ENCODE measurements at places on chromosomes 16 and 17.

DNA sequence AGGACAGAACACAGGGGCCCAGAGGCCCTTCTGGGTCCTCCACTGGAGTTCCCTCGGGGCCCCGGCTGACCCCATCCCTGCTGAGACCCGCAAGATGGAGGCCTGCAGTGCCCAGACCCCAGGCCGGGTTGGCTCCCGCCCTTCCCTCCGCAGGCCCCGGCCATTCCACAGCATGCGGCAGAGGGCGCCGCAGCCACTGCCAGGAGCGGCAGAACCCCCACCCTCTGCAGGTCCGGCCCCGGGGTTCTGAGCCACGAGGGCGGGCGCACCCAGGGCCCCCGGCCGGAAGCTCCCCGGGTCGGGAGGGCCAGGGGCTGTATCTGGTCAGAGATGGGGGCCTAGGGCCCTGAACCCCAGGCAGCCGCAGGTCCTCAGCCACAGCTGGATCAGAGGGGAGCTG is 2.4 kb upstream of the PERCC1 start:
- DNase-seq = no peak

DNA sequence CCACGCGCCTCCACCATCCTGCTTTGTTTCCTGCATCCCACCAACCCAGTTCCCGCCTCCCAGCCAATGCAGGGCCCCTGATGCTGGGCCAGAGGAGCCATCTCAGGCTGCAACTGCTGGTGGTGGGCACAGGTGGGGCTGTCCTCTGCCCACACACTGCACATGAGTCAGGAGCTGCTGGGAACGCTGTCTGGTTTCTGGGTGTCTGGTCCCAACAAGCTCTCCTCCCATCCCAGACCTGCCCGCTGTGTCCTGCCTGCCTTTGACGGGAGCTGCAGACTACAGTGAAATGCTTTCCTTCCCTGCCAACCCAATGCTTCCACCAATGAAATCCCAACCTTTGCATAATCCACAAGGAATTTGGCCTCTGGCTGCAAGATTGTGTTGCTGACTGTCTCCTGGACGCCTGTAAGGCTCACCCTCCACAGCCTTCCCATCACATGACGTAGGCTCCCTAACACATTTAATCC is 98.9 kb downstream of the N4BP1 start:
- DNase-seq = peak; percentile 80

DNA sequence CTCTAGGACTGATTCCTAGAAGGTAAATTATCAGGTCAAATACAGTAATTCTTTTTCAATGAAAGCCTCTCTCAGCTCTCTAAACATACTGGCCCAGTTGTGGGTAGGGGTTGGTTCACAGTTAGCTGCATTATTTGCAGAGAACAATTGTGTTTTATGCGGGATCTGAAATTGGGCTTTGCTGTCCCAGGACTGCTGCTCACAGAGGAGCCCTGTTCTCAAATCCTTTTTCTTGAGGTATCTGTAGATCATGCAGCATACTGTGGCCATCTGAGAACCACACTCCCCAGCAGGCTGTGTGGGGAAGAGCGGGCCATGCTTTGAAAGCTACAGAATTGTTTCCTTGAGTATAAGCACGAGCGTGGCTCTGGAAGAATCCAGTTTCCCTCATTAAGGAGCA is 17.5 kb downstream of the MTHFSD start:
- no peak for DNase-seq

DNA sequence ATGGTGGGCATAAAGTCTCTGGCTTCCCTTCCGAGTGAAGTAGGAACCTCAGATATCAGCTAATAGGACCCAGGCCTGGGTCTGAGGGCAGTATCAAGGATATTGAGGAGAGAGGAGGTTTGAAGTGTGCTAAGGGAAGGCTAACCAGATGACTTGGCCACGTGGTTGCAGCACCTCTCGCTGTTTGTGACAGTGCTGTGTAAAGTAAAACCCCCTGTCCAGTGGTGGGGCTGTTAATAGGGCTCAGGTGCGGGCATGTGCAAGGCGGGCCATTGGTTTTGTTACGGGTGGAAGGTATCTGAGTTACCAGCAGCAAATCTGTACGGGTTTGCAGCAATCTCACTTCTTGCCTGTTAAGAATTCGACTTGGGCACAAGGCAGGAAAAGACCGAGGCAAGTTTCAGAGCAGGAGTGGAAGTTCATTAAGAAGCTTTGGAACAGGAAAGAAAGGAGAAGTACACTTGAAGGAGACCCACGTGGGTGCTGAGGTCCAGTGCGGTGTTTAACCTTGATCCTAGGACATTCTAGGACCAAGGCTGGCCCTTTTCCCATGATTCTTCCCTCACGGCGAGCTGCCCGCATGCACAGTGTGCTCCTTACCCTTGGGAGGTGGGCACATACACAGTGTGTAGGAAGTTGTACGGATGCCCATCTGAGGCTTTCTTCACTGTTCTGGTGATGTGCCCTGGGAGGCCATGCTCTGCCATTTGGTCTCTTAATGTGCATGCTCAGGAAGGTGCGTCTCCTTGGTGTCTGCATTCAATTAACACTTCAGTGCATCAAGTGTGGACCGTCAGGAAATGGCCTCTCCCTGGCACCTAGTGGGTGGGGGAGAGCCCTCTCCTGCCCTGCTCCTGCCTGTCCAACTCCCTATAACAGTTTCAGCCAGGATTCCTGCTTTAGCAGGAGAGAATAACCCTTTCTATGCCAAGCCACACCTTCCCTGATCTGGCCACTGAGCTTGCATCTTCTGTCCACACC is 20.3 kb downstream of the SGF29 start:
- no peak for DNase-seq

DNA sequence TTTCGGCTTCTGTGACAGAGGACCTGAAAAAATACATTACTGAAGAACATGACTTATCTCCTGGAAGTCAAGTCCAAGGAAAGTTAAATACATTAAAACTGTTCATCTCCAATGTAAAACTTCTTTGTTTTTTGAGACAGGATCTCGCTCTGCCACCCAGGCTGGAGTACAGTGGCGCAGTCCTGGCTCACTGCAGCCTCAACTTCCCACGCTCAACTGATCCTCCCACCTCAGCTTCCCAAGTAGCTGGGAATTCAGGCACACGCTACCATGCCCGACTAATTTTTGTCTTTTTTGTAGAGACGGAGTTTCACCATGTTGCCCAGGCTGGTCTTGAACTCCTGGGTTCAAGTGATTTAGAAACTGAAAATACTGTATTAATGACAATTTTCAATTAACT is 9.7 kb upstream of the TERB1 start:
- no peak for DNase-seq

GRCh38 chr17:330993-331701 is 21.5 kb downstream of the RPH3AL start:
- DNase-seq = no peak

GRCh38 chr17:48571024-48571818 is 6.9 kb downstream of the HOXB4 start:
- no peak for DNase-seq

DNA sequence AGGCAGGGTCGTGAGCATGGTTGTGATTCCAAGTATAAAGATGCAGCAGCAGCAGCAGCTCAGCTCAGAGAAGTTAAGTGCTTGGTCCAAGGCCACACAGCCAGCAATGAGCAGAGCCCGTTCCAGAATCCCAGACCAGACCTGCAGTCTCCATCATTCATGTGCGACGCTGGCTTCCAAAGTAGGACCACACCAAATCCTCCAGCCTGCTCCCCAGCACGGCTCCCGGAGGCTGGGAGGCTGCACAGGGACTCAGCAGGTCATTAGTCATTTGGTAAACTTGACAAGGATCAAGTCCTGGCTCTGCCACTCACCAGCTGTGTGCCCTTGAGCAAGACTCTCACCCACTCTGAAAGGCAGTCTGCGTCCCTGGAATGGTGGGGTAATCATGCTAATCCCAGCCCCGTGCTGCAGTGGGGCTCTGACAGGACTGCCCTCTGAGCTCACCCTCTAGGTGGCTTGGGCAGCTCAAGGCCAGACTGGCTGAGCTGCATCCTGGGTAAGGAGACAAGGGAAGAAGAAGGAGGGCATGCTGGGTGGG is 95.1 kb upstream of the TMEM132E start:
- DNase-seq = no peak

DNA sequence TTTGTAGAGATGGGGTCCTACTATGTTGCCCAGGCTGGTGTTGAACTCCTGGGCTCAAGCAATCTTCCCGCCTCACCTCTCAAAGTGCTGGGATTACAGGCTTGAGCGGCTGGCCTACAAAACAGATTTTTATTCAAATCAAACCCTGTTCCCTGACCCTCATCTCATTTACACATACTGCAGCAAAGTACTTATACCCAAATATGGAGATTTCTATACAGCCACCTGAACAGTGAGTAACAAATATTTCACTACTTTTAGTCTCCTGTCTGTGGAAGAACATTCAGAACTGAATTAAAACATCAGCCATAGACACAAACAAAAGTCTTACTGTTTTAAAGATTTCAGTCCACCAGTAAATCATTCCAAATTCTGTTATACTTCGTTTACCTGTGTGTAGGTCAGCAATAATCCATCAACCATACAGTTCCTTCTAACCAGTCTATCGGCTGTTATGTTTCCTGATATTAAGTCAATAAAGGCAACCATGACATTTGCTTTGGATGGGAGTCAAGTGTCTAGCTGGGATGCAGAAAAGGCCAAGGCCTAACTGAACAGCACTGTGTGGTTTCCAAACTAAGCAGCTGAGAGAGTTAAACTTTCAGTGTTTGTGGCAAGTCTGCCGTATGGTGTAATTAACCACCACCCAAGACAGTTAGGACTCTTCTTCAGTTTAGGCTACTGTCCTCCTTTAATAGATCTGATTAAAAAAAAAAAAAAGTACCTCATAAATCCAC is 22.3 kb downstream of the ERN1 start:
- DNase-seq = no peak

- no peak for DNase-seq
Observed at GRCh38 chr16:87647431-87648185, 45.3 kb downstream of the JPH3 start.

DNA sequence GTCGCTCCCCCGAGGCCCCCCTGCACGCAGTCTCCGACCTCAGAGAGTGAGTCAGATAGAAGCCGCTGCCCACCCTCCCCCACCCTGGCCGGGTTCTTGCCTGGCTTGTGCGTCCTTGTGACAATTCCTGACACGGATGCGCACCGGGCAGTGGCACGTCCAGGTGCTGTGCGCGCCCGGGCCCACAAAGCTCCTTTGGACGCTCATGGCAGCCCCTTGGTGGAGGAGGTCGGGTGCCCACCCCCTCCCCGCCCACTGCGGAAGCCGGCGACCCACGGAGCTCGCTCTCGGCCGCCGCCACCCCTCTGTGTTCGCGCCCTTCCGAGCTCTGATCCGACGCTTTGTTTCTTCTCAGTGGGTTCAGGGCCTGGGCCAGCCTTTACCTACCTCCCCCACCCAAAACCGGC is 662 bp upstream of the TUBB3 start:
- DNase-seq = peak; percentile 96

GRCh38 chr16:4232541-4233386 is 9.1 kb downstream of the SRL start:
- no peak for DNase-seq

DNA sequence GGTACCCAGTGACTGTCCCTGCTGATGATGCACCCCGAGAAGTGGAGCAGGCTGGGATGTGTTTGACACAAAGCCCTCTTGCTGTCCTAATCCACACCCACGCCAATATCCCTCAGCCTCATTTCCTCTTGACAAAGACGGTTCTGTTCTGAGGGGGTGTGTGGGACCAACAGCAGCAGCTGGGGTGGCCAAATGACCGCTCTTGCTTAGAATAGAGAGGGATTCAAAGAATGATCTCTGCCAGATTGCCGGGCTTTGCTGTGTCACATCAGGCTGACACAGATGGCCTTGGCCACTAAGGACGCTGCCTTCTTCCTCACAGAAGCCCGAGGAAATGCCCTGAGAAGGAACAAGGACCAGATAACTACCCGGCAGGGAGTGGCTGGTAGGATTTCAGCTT is 250.7 kb downstream of the NTN1 start:
- DNase-seq = no peak

DNA sequence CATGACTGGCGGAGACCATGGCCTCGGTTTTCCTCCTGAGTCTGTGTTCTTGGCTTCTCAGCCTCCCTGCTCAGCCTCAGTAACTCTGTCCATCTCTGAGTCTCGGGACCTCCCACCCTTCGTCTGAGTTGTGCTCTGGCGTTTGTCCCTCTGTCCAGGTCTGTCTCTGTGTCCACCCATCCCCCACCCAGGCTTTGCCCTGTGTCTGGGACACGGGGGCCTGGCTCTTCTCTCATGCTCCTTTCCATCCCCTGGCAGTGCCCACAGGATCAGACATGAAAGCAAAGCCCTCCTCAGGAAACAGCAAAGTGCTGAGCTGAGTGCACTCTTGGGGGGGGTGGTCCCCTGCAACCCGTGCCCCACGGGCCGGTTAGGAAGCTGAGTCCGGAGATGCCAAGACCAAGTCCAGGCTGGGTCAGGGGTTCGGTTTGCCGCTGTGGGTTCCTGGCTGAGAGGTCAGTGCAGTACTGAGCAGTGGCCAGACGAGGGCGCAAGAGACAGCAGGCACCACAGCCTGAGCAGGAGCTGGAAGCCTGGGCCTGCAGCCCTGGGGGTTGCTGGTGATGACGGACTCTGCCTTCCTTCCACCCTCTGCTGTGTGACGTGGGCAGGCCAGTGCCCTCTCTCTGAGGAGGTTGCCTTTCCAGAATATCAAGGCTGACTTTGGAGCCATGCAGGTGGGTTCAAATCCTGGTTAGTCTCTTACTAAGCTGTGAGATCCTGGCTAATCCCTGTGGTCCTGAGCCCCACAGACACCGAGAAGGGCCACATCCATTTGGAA is 2.5 kb downstream of the P2RX1 start:
- DNase-seq = peak; percentile 80

DNA sequence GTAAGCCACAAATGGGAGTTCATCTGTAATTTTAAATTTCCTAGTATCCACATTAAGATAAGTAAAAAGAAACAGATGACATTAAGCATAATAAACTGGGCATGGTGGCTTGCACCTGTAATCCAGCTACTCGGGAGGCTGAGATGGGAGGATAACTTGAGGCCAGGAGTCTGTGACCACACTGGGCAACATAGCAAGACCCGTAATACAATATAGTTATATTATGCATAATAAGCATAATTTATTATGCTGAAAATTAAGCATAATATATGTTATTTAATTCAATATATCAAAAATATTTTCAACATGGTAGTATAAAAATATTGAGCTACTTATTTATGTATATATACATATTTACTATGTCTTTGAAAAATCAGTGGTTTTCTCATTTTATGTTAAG is 48.2 kb downstream of the RNF135 start:
- DNase-seq = no peak

GRCh38 chr16:30948667-30949649 is at the start of gene ORAI3:
TSS of gene ORAI3 (plus strand) at chr16:30949068. CDS start at chr16:30949290, 222 bp downstream.
- DNase-seq = peak; percentile 74

- DNase-seq = peak; percentile 33
Observed at GRCh38 chr16:8866118-8866883, 2.5 kb downstream of the CARHSP1 start.
